Fibroblast of skin of abdomen (primary cell): ENCODE measurements at places on chromosomes 7 and 10.

- DNase-seq: peak; percentile 69
Observed at GRCh38 chr10:99945263-99945662, 64.5 kb downstream of the DNMBP start.

GRCh38 chr7:146496657-146497056 lies 380.1 kb downstream of the CNTNAP2 start:
- no peak for DNase-seq

DNA sequence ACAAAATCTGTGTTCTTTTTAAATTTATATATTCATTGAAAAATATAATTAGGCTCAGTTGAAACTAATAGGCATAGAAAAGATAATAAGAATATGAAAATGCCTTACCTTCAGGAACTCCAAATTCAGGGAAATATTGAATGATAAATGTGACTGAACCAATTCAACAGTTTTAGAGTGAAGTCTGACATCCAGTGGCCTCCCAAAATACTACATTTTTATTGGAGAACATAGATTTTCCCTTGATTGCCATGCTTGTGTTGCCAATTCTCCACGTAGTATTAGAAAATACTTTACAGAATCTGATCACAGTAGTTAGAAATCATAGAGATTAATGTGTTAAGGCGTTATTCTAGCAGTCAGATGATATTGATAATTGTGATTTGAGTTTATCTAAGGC lies 1246.7 kb downstream of the GATA3 start:
- DNase-seq: peak; percentile 4

GRCh38 chr7:86975449-86975848 lies 84.0 kb downstream of the ELAPOR2 start:
- DNase-seq: no peak

- DNase-seq: peak; percentile 18
Observed at GRCh38 chr10:124935946-124936345, 6.0 kb upstream of the ZRANB1 start.

GRCh38 chr10:101451667-101452069 lies 97.7 kb downstream of the BTRC start:
- DNase-seq: no peak

DNA sequence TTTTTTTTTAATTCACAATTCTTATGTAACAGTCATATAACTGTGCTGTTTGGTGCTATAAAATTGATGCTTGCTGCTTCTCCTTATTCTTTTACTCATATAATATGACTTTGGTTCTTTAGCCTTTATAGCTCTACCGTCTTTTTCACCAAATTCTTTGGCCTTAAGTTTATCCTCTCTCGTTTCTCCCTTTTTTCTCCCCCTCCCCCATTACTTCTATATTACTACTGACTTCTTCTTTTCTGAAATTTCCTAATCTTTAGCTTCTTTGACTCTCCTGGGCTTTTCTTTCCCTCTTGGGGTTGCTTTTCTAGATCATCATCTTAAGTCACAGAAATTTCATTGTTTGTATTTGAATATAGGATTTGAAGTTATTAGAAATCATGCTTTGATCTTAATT lies 3.8 kb downstream of the BCCIP start:
- no peak for DNase-seq

- peak; percentile 21 for DNase-seq
Observed at GRCh38 chr7:98935811-98936210, 57.5 kb downstream of the TRRAP start.

DNA sequence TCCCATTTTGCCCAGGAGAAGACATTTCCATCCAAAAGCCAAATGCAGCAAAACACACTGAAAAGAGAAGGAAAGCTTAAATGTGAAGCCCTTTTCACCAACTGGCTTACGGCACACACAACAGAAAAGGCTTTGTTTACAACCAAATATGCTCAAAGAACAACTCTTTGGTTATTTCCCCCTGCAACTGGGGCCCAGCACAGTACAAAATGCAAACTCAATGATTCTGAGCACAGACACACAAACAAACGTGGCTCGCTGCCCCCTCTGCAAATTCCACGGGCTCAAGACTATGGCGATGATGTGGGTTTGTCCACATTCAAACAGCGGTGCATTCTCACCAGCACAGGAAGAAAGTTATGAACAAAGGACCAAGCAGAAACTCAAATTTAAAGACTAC lies 5.3 kb downstream of the CPXM2 start:
- no peak for DNase-seq

DNA sequence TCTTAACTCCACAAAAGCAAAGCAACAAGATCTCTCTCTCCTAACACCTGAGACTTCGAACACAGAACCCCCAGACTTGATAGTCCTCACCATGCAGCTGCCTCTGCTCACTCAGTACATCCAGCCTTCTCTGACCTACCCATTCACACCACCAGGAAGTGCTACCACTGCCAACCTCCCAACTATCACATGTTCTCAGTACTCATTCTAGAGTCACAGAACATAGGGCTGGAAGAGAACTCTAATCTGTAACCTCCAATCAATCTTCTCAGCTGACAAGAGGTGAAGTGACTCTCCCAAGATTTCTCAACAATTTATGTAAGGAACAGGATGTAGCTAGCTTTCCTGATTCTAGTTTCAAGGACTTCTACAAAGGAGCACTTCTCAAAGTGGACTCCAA lies 3.8 kb downstream of the NUDCD3 start:
- DNase-seq: peak; percentile 3

DNA sequence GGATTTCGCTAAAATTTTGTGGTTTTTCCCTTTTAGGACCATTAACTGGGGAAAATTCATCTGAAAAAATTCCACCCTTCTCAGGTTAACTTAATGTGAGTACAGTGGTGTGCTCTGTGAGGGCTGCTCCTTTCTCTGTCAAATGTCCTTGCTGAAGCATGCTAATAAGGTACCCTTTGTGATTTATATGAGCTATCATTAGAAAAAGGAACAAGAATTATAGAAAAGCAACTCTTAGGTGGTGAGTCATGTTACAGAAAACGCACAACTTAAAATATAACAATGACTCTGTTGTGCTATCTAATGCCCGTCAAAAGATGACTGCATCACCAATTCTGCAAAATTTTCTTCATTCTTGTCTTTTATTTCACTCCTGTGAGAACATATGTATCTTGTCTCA lies 162.0 kb upstream of the MAGI2 start:
- no peak for DNase-seq

DNA sequence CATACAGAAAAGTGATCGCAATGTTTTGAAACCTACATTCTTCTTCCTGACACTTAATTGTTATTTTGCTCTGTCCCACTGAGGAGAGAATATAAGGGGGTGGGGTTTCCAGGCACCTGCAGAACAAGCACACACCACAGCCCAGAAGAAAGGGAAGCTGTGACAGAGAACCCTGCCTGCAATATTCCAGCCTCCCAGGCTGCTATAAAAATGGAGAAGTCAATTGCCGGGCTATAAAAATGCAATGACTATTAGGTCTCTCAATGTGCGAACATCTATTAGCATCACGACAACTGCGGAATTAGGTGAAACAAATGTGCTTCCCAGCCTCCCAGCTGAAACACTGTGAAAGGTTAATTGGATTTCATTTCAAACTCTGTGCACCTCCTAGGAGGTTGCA lies 145.3 kb upstream of the FRMD4A start:
- no peak for DNase-seq

- no peak for DNase-seq
Observed at GRCh38 chr7:48901966-48902365, 22.4 kb upstream of the CDC14C start.

DNA sequence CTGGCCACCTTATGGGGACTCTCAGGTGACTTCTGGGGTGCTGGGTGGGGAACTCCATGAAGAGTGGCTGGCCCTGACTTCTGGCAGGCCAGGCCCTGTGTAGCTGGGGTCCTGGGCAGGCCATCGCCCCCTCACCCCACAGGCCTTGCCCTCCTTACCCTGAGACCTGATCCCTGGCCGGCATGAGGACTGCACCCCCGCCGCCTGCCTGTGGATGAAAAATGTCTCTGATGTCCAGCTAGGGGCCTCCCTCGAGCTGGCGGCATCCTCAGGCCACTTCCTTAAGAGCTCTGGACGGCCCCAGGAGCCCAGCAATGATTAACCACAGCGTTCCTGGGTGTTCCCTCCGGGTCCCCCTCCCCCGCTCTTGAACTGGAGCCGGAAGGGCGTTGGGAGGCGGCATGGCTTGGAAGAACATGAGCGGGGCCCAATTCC lies 31.8 kb upstream of the SHH start:
- DNase-seq: no peak

- peak; percentile 47 for DNase-seq
Observed at GRCh38 chr10:96370584-96371157, 11.9 kb upstream of the OPALIN start.

- DNase-seq: no peak
Observed at GRCh38 chr7:132601783-132602182, 25.5 kb upstream of the PLXNA4 start.

DNA sequence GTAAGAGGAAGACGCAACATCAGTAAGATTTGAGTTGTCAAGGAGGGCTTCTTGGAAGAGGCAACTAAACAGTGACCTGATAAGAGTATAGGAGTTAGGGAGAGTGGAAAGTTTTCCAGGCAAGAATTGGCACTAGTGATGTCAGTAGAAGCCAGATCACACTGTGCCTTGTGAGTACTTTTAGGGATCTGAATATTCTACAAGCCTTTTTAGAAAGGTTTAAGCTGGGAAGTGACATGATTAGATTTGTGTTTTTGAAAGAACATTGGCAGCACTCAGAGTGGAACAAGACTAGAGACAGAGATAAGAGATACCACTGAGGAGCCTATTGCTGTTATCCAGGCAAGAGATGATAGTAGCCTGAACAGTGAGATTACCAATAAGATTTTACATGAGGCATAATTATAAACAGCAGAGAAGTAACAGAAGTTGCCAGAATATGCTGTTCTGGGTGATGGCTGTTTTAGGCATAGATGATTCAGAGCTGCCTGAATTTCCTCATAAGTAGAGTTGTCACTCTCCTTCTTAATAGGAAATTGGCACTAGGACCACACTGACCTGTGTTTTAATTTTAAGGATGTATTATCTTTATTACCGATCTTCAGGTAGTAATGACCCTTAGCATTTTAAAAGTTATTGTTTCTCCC lies 45.6 kb downstream of the NHLRC2 start:
- DNase-seq: no peak

GRCh38 chr10:117782276-117782675 lies 239.7 kb downstream of the EMX2 start:
- DNase-seq: no peak

DNA sequence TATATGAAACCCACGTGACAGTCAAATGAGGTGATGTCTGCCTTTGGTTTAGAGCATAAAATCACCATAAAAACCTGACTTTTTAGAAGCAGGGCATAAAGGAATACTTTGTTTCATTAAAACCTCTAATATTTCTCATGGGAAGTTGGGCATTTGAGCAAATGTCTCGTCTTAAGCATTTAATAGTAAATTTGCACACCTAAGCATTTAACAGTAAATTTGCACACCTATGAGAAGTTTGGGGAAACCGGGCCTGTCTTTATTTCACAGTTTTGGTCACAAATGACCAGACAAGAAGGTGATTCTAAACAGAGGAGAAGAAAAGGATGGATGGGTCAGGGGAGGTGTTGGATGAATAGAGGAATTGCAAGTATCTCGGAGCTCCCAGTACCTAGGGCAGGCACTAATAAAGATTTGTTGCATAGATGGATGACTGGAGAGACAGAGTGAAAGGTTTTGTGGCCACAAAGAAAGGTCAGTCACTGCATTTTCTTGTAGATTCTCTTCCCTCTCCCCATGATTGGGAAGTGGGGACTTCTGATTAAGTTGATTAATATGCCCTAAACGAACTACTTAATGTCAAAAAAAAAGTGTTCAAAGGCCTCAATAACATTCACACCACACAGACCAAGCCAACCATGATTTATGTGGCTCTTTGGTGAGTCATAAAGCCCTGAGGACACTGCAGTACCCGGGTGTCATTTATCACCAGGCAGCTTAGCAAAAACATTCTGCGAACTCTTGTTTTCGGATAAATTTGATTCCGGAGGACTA lies 158.2 kb downstream of the SPAG6 start:
- no peak for DNase-seq

DNA sequence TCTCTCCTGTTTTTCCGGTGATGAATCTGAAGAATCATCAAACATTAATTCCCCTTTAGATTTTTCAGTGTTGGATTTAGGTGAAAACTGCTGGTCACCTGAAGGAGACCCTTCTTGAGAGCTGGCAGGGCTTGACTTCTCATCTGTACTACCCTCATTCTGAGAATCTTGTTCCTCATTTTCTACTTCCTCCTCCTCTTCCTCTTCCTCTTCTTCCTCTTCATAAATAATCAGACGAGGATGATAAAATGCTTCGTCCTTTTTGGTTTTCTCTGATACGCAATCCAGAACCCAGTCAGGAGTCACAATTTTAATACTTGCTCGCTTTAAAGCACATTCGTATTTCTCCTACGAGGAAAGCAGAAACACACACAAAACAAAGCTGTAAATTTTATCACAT lies 26.9 kb downstream of the PAXIP1 start:
- DNase-seq: no peak

GRCh38 chr7:128791972-128792327 lies 182 bp downstream of the CCDC136 start:
- no peak for DNase-seq

DNA sequence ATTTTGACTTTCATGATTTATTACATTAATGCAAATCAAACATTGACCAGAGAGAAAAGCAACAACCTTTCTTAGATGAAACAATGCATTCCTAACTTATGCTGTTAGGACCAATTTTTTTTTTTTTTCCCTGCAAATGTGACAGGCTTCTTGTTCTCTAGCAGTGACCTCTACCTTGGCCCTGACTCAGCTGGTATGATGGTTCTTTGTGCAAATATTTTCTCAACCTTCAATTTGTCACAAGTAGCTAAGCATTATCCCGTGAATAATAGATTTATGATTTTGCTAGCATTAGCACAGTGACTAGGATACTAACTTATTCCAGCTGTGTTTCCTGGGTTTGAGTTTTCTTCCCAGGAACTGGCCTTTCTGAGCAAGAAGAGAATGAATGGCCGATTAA lies 64.9 kb downstream of the PPP1R9A start:
- peak; percentile 84 for DNase-seq

DNA sequence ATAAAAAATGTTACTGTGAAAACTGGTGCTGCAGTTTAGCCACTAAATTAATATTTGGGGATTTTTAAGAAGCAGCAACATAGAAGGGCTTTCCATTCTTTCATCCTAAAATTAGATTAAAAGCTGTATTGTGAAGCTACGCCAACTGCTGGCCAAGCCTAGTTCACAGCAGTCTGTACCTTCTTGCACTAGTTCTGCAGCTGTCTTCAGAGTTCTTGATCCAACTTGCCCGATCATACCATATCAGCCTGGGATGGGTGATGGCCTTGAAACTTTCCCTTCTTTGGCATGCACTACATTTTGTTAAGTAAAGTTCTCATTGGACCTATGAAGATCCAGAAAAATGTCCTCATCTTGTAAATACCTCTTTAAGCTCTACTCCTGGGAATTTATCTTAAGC lies 20.3 kb upstream of the PANK1 start:
- no peak for DNase-seq

- no peak for DNase-seq
Observed at GRCh38 chr7:2938514-2939192, 94.5 kb upstream of the GNA12 start.
